Stimulated activated CD8-positive, alpha-beta memory T cell treated with anti-CD3 and anti-CD28 coated beads, Interleukin-4, amount 100 ng/mL, for 1 hour (primary cell): ENCODE measurements at places on chromosomes 1 and 21.

- no peak for DNase-seq
Measured at GRCh38 chr1:167135281-167135840, 41.5 kb downstream of the STYXL2 start.

DNA sequence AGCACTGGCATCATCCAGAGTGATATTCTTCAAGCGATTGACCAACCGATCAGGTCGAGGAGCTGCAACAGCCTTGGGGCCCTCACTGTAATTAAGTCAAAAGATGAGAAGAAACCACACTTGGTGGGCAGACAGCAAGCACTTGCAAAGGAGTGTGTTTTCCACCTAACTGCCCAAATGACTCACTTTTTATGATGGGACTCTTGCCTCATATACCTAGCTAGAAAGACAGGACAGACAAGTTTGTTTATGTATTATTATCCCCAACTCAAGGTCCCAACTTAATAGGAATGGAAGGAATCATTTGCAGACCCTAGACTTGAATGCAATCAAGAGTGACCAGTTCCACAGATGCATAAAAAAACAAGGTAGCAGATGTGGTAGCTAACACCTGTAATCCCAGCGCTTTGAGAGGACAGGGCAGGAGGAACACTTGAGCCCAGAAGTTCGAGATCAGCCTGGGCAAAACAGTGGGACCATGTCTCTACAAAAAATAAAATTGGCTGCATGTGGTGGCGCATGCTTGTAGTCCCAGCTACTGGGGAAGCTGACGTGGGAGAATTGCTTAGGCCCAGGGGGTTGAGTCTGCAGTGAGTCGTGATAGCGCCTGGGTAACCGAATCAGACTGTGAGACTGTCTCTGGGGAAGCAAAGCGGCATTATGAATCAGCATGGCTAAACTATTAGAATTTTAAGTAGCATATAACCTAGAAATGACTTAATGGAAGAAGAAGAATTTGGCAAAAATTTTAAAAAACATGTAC is 2.3 kb upstream of the NRAS start:
- no peak for DNase-seq

DNA sequence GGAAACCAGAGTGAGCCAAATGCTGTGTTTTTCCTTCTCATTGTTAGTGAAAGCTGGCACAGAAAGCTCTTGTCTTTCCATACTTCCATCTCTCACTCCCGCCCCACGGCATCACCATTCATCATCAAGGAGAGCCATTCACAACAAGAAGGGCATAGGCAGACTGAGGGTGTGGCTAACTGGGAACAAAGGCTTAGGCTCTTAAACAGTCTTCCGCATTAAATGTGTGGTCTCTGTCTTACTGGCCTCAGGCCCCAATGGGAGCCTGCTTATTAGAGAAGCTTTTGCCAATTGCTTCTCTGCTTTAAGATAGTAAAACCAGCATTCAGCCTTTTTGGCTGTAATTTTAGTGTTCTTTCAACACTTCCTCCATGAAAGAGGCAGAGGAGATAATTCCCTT is 51.4 kb downstream of the TNFSF18 start:
- DNase-seq, result no peak

GRCh38 chr1:66352792-66353191 is 181.2 kb upstream of the SGIP1 start:
- DNase-seq, result no peak

GRCh38 chr1:44616284-44616990 is 57.8 kb downstream of the TMEM53 start:
- DNase-seq, result no peak

- no peak for DNase-seq
Measured at GRCh38 chr21:45853703-45854342, 127.7 kb upstream of the COL6A1 start.

GRCh38 chr21:26385721-26386120 is 187.4 kb downstream of the CYYR1 start:
- DNase-seq, result no peak

DNA sequence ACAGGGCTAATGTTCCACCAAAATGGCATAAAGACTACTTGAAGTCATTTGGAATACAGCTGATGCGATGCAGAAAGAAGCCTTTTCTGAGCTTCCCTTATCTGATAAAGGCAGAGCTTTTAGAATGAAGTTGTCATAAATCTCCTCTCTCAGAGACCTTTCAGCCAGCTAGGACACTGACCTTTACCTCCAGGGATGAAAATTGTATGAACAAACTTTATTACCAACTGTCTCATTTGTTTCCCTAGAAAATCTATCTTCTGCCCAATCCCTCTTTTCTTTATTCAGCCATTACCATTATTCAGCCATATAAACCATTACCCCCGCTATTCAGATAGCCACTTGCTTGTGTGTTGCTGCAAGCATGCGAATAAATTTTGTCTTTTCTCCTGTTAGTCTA is 29.7 kb upstream of the RNF2 start:
- no peak for DNase-seq

DNA sequence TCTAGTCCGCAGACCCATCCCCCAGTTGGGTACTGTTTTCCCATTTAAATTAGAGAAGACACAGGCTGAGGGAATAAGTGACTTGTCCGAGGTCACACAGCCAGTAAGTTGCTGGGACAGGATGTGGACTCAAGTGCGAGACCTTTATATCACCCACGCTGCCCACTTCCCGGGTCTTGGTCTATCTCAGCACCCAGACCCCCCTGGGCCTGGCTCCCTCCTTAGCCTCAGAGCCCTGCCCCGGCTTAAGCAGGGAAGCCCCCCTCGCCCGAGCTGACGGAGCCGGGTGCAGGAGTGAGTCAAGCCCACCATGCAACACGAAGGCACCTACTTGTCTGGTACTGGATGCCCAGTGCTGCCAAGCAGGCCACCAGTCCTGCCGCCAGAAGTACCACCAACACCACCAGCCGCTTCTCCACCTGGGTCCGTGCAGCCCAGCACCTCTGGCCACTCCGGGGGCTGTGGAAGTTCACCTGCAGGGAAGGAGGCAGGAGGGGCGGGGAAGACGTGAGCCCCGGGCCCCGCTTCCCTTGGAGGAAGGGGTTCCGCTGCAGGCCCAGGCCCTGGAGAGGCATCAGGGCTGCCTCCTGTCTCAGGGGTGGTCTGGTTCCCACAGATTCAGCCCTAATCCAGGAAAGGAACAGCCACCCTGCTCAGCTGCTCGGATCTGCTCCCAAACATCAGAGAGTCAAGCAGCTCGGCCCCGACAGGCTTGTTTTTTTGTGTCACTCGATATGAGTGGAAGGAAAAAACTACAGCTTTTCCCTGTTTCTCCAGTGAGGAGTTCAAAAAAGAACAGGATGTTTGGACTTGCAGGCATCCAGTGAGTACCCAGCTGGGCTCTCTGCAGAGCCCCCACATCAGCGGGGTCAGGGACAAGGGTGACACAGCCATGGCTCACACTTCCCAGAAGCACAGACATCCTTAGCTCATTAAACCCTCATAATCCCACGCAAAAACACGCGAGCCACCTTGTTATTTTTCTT is 11.1 kb downstream of the ECE1 start:
- no peak for DNase-seq

DNA sequence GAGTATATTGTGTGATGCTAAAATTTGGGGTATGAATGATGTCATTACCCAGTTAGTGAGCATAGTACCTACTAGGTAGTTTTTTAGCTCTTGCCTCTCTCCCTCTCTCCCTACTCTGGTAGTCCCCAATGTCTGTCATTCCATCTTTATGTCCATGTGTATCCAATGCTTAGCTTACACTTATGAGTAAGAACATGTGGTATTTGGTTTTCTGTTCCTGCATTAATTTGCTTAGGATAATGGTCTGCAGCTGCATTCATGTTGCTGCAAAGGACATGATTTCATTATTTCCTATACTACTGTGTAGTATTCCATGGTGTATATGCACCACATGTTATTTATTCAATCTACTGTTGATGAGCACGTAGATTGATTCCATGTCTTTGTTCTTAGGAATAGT is 54.4 kb upstream of the NEGR1 start:
- DNase-seq, result no peak

DNA sequence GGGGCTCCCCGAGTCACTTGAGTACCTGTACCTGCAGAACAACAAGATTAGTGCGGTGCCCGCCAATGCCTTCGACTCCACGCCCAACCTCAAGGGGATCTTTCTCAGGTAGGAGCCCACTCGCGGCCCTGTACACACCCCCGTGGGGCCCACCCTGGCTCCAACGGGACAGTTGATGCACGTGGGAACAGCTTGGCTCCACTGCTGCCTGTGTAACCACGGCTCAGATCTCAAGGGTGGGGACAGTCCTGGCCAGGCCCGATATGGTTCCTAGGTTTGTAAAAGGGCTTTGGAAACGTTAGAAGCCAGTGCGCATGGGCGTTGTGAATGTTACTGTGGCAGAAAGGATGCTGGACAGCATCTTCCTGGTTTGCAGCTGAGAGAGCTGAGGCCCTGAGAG is 18.8 kb downstream of the PODN start:
- DNase-seq, result no peak

DNA sequence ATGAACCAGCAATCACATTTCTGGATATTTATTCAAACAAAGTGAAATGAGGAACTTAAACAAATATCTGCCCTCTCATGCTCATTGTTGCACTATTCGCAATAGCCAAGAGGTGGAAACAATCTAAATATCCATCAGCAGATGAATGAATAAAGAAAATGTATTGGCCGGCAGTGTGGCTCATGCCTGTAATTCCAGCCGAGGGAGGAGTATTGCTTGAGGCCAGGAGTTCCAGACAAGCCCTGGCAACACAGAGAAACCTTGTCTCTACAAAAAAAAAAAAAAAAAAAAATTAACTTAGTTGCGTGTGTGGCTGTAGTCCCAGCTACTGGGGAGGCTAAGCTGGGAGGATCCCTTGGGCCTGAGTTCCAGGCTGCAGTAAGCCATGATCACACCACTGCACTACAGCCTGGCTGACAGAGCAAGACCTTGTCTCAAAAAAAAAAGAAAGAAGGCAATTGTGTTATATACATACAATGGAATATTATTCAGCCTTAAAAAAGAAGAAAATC is 191.4 kb downstream of the AKT3 start:
- DNase-seq, result no peak

- no peak for DNase-seq
Measured at GRCh38 chr21:43355925-43356289, 71.0 kb downstream of the SIK1 start.
